ENCODE measurements at places on chromosomes 3 and 15.

GRCh38 chr3:102691507-102691906 lies 256.7 kb downstream of the ZPLD1 start:
- no peak for DNase-seq

- DNase-seq: no peak
Measured at GRCh38 chr3:78183906-78184599, 1144.2 kb downstream of the ROBO2 start.

- DNase-seq: no peak
Measured at GRCh38 chr15:41844814-41845213, 6.2 kb downstream of the PLA2G4B start.

GRCh38 chr15:66936861-66937582 lies 128.4 kb upstream of the SMAD3 start:
- DNase-seq: no peak

DNA sequence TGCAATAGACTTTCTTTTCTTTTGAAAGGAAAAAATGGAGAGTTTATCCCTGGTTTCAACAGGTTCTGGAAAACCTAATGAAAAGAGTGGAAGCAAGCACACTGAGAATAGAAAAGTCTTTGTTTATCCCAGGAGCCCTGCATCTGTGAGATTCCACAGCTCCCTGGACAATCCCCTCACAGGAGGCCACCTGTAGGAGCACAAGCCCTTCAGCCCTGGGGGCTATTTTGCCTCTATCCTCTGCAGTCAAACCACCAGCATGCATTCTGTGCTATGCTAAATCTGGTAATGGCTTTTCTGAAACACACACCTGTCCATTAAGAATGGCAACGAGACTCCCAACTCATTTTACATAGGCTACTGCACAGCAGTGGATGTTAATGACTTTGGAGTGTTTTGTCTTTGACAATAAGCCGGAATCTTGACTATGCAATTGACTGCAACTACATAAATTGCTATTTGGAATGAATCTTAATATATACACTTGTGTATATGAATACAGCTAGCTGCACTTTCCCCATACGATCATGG lies 369.4 kb downstream of the NR2F2 start:
- DNase-seq: no peak

Data from hematopoietic multipotent progenitor cell treated with erythropoietin and hydrocortisone succinate and interleukin-3 and kit ligand, for 17 days (in vitro differentiated cells).